ENCODE measurements at places on chromosomes 4 and X. TPM values are rescaled to one million over a fixed set of nuclear protein-coding genes. Genes with fewer than 3 reads are reported as not detected.

- DNase-seq, result peak; percentile 65
Observed at GRCh38 chr4:168877511-168878491, 132.3 kb downstream of the CBR4 start.

GRCh38 chr4:175970072-175970471, 95.6 kb upstream of the WDR17 start:
- peak; percentile 8 for DNase-seq

DNA sequence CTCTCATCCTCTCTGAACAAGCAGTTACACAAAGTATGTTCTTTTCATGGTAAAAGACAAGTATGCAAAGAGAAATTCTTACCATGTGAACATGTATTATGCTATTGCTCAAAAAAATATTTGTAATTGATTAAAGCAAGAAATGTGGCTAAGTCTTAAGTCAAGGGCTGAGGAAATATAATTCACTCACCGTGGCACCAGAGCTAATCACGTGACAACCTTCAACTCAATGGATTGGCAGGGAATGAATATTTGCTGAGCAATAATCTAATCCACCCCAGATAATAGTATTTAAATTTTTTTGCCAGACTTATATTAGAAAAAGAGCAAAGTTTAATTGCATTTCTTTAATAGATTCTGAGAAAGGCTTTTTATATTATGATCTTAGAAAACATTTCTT, 310.2 kb downstream of the HS3ST1 start:
- no peak for DNase-seq

GRCh38 chr4:187416216-187416615, 579.4 kb upstream of the ZFP42 start:
- peak; percentile 60 for DNase-seq

Gene MSX1
- 2.9 TPM for total RNA-seq

- DNase-seq, result no peak
Observed at GRCh38 chrX:2383735-2384134, 117.0 kb downstream of the DHRSX start.

DNA sequence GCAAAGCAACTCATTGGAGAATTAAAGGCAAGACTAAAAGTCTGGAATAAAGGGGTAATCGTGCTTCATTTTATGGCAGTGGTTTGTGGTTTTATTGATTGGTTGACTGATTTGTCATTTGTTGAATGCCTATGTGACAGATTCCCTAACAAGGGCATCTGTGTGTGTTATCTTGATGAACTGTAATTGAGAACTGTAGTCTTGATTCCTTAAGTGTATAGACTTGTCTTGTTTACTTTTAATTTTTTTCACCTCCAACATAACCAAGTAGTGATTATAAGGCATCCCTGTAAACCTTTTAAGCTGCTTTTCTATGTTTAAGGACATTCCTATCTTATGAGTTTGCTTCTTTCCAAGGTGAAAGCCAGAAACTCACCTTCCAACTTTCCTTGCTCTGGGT, 216.0 kb upstream of the TAPT1 start:
- DNase-seq, result no peak

- DNase-seq, result no peak
Observed at GRCh38 chr4:26907731-26908599, 47.3 kb downstream of the STIM2 start.

Gene ADGRG4
- 0.03 TPM for total RNA-seq

Gene DNAAF6
- not detected for total RNA-seq
